Suppressor macrophage treated with lipopolysaccharide for 1 hour (primary cell): ENCODE measurements at places on chromosomes 12 and 14.

DNA sequence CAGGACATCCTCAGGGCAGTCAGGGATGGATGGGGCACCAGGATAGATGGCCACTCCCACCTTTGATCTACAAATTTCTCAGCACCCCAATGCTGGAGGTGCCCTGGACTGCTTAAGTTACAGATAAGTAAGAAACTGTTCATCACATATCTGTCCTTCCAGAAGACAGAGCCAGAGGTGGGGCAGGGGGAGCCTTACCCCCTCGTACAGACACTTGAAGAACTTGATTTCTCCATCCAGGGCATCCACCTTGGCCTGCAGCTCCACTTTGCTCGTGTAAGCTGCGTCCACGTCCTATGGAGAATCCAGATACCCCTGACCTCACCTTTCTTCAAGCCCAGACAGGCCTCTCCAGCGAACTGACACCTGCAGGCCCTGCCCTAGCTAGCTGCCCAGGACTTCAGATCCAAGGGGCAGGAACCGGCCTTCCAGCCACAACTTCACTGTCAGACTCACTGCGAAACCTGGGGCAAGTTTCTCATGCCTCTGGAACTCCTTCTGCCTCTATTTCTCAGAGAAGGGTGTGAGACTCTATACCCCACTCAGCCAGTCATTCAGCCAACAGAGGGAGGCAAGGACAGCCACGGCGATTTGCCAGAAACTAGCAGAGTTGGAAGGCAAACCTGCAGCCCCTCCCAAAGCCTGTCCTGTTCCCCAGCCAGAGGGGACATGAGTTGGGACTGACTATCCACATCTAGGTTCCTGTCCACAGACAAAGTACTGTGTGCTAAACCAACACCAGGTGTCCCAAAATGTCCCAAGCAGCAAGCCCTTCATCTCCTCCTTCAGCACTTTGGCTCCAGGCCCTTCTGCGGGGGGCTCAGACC is 3.8 kb downstream of the KRT73 start:
- no peak for DNase-seq

GRCh38 chr12:46920499-46920898 is 94.7 kb upstream of the SLC38A4 start:
- peak; percentile 59 for DNase-seq

GRCh38 chr14:33342299-33342974 is 403.8 kb downstream of the NPAS3 start:
- DNase-seq, result no peak

DNA sequence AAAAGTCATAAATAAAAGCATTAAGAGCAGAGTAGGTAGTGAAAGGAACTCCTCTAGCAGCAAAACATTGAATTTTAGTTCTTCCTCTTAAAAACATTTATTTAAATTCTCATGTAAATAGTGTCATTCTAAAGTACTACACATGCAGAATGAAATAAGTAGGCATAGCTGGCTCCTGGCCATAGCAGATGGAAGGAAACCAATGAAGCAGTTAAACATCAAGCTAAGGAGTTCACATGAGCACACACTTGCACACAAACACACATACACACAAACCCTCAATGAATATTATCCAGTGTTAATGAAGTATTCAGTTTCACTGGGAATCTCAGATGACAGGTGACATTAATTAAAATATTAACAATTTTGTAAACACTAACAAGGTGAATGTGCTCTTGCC is 69.3 kb downstream of the SLC35F4 start:
- no peak for DNase-seq

DNA sequence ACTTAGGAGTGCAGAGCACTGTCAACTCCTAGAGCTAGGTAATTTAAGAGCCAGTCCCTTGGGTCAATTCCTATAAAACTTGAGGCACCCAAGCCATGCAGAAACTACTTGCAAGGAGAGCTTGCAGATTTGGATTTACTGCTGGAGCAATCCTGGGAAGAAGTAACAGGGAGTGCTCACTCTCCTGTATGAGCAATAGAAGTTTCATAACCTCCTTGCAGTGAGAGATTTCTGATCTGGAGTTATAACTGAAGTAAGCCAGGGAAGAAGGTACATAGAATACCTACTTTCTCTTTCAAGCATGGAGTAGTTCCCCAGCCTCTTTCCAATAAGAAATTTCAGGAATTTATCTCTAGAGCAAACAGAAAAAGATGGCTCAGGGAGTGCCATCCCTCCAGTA is 650.1 kb upstream of the USP15 start:
- no peak for DNase-seq

DNA sequence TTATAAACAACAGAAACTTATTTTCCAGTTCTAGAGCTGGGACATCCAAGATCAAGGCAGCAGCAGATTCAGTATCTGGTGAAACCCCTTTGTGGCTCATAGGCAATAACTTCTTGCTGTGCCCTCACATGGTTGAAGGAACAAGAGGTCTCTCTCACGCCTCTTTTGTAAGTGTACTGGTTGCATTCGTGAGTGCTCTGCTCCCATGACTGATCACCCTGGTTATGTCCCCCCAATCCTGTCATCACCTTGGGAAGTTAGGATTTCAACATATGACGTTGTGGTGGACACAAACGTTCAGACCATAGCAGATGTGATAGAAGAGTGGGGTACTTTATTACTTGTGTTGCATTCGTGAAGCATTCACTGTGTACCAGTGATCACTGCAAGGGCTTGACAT is 184.0 kb downstream of the SRGAP1 start:
- no peak for DNase-seq

GRCh38 chr14:77139540-77140358 is 1.8 kb downstream of the ZDHHC22 start:
- peak; percentile 39 for DNase-seq

DNA sequence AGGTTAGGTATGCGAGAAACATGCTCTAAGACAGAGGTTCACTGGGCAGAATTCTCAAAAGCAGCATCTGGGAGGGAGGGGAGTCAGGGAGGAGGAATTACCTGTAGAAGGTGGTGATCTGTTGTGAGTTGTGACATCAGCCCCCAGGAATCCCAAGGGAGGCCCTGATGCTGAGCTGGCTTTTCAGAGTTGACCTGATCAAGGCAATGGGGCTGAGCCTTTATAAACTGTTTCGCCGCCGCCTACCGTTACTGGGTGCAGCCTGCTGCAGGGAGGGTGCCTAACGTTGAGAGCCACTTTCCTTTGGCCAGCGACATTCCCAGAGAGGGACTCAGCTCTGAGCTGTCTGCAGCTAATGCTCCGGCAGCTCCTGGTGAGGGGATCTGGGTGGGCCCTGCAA is 257.9 kb upstream of the TMEM132C start:
- DNase-seq, result no peak

GRCh38 chr12:58576081-58576480 is 344.2 kb downstream of the LRIG3 start:
- no peak for DNase-seq

- peak; percentile 92 for DNase-seq
Measured at GRCh38 chr12:120237360-120238171, 28.0 kb downstream of the PXN start.

DNA sequence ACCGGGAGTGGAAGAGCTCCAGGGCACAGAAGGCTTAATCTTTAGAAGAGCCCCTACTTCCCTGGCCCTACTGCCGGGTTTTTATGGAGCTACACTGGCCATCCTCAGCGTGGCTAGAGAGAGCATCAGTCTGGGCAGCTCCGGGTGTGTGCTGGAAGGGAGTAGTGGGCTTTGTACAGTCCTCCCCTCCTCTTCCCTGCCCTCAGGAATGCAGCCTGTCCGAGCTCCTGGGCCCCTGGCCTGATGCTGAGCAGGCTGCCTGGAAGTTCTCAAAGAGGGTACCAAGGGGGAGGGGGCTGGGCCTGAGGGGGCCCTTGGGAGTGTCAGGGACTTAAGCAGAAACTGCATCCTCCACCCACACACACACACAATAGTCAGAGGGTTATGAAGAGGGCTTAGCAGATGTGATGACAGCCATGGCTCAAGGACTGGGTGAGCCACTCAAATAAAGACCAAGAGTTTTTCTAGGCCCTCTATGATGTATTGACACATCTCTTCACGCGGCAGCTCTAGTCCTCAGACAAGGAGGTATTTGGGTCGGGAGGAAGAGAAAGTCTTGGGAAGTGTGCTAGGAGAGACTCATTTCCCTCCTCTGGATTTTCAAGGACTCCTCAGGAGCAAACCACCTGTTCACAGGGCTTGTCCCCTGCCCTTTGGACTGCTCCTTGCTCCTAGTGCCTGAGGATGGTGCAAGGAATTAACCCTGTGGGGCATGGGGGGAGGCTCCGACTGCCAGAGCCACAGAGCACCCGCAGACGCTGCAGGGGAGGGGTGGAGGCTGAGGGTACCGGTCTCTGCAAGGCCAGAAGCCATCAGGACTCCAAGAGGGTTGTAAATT is 16.5 kb upstream of the FIGNL2 start:
- DNase-seq, result no peak

- no peak for DNase-seq
Measured at GRCh38 chr12:97754306-97754705, 291.7 kb downstream of the RMST start.

DNA sequence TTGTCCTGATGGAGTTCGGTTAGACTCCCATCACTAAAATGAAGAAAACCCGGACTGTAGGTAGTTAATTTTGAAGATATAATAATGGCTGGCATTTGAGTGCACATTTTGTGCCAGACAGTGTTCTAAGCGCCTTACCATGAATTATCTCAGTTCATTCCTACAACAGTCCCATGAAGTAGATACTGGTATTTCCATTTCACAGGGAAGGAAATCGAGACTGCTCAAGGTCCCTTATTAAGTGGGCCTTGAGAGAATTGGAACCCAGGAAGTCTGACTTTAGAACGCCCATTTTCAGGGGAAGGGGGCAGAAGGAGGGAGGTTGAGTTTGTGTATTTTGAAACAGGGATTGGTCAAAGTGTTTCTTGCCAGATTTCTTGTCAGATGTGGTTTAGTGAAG is 855 bp downstream of the MNAT1 start:
- DNase-seq, result no peak

- DNase-seq, result peak; percentile 58
Measured at GRCh38 chr12:95820096-95820703, 29.6 kb upstream of the NTN4 start.

DNA sequence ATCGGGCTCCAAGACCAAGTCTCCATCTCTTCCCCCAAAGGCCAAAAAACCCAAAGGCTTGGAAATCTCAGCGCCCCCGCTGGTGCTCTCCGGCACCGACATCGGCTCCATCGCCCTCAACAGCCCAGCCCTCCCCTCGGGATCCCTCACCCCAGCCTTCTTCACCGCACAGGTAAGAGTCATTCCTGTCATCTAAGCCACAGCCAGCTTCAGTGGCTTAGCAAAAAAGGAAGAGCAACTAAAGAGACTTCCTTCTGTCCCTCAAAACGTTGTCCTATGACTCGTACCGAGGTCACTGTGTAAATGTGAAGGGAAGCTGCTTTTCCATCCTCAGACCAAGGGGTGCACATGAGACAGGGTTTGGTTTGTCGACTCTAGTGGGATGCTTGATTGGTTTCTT is 53.4 kb downstream of the ELK3 start:
- DNase-seq, result no peak

DNA sequence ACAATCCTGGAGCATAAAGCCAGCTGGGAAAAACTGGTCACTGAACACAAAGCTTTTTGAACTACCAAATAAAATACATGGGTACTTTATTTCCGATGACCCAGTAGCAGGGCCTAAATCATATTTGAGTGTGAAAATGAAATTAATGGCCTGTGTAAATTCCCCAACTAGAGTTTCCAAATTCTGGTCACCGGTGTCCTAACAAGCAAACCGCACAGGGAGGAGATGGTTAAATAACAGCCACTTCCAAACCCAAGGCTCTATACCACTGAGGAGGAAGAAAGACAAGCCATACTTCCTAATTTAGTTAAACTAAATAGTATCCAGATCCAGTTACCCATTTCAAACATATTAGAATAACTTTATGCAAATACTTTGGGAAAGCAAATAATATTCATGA is 40.1 kb upstream of the DUSP6 start:
- peak; percentile 36 for DNase-seq

DNA sequence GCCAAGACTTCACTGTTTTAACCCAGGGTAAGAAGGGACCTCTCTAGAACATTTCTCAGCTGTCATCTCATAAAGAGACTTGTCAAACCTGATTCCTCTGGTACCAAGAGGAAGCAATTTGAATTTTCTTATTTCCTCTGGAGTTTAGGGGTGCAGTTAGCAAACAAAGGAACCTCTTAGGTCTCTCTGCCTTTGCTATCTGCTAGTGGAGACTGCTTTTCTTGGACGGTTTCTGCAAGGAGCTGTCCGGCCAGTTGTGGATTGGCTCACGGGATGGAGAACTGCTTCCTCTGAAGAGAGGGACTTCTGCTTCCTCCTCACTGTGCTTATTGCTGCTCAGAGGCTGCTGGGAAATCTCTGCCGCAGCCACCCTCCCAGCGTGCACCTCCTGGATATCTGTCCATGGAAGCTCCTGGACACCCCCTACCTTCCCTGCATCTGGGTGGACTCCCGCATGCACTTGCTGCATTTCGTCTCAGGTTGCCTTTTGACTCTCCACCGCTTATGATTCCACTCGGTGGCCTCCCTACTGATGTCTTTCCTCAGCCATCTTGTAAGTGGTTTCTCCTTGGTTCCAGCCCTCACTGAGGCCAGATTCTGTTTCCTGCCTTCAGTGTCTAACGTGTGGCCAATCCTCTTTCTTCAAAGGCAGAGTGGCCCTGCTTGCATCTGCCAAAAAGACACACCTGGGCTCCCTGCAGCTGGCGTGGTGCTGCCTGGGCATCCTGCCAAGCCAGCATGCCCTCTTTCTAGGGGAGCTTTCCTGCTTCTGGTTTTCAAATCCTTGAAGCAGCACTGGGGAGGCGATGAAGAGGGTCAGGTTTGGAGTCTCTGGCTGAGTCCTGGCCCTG is 187.3 kb downstream of the CHST11 start:
- peak; percentile 62 for DNase-seq

- DNase-seq, result peak; percentile 95
Measured at GRCh38 chr14:68741839-68742470, 50.9 kb downstream of the ZFP36L1 start.

DNA sequence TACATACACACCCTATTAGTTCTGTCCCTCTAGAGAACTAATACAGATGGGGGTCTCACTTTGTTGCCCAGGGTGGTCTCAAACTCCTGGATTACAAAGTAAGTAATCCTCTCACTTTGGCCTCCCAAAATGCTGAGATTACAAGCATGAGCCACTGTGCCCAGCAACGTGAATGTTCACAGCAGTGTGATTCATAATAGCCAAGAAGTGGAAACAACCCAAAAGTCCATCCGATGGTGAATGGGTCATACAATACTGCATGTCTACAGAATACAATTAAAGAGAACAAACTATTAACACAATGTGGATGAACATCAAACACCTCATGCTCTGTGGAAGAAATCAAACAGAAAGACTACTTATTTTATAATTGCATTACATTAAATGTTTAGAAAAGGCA is 57.3 kb upstream of the SYNE2 start:
- DNase-seq, result no peak

- DNase-seq, result no peak
Measured at GRCh38 chr12:111482462-111482861, 76.7 kb downstream of the SH2B3 start.

DNA sequence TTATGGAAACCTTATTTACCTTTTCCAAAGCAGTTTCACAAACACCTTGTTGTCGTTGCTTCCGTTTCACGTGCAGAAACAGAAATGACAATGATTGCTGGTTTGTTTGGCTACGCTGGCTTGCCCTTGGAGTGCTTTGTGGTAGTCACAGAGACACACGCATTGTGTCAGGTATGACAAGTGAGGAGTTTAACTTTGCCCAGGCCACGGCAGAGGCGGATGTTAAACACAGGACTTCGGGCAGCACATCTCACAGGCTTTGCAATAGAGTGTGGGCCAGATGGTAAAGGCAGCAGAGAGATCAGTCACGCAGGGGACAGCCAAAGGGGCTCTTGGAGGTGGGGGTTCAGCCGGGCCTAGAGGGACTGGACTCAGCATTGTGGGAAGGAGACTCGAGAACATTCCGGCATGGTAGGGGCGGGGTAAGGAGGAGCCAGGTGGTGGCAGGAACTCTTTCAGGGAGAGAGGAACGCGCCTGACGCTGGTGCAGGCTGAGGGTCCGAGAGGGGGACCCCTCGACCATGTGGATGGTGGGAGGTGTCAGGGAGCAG is 59.8 kb upstream of the KCNA1 start:
- no peak for DNase-seq
